ENCODE measurements at places on chromosomes 5 and 9. TPM values are rescaled to one million over a fixed set of nuclear protein-coding genes. Genes with fewer than 3 reads are reported as not detected.

Gene FAM221B
- total RNA-seq = not detected

Gene GLRA1
- not detected for total RNA-seq

DNA sequence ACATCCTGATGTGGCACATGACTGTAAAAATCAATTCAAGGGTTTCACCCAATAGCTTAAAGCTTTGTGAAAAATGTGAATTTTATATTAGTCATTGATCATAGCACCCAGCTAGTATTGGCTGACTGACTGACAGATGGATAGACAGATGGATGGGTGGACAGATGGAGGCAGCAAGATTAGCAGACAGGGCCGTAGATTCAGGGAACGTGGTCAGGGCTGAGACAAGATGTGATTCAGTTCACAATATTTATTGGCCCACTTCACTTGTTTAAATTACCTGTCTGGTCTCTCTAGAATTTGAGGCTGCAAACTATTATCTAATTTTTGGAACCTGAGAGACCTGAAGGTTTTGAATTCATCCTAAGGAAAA lies 12.0 kb upstream of the PCSK5 start:
- no peak for DNase-seq

- no peak for DNase-seq
Observed at GRCh38 chr5:171573451-171574225, 154.2 kb downstream of the FGF18 start.

Gene KLF4
- total RNA-seq = 1.3 TPM

GRCh38 chr9:18260521-18260920 lies 213.4 kb upstream of the ADAMTSL1 start:
- DNase-seq = no peak

DNA sequence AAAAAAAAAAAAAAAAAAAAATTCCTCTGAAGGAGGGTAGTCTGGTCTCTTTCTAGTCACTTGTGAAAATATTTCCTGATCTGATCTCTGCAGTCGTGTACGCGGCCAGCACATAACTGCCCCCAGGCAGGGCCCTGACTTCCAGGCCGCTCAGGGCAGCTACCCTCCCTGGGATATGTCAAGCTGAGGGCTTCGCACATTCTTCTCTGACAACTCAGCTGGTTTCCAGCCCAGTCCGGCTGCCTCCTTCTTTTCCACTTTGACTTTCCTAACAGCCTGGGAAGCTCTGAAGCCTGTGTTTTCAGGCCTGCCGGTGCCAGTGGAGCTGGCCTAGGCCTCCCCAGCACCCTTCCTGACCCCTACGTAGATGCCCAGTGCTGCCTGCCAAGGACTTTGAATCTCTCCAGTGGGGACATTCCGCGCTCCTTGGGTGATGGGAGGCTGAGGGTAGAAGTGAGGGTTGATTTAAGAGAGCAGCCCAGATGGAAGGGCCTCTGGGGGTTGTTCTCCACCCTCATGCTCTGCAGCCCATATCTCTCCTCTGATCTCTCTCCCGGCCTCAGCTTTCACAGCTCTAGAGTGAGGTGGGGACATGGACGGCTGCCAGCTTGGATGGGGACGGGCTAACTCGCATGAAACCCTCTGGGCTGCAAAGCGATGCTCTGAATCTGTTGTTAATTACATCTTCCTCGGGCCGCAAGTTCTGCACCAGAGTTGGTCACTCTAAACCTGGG lies 20.7 kb downstream of the COL5A1 start:
- DNase-seq = peak; percentile 88
